Stimulated activated naive CD8-positive, alpha-beta T cell treated with anti-CD3 and anti-CD28 coated beads, Interleukin-15, Interleukin-2, amounts not matched to agents 100 U/mL and 50 U/mL, for 24 hours (primary cell): ENCODE measurements at places on chromosomes 11 and 22.
A peak's percentile ranks its signal among the peaks of the same experiment; 100 is the strongest.

GRCh38 chr22:50245214-50246072 lies 620 bp upstream of the TUBGCP6 start:
- DNase-seq: no peak

DNA sequence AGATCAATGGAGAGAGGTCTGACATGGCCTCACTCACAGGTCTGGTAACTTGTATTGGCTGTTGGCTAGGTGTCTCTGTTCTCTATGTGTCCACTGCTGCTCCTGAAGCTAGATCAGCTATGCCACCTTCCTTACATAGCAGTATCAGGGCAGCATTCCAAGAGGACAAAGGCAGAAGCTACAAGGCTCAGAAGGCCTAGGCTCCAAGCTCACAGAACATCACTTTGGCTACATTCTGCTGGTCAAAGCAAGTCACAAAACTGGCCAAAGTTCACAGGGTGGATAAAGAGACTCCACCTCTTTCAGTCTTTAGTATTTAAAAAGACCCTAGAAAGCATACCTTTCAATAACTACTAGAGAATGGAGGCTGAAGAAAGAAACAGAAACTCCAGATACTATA lies 4.1 kb downstream of the SLC5A12 start:
- no peak for DNase-seq

DNA sequence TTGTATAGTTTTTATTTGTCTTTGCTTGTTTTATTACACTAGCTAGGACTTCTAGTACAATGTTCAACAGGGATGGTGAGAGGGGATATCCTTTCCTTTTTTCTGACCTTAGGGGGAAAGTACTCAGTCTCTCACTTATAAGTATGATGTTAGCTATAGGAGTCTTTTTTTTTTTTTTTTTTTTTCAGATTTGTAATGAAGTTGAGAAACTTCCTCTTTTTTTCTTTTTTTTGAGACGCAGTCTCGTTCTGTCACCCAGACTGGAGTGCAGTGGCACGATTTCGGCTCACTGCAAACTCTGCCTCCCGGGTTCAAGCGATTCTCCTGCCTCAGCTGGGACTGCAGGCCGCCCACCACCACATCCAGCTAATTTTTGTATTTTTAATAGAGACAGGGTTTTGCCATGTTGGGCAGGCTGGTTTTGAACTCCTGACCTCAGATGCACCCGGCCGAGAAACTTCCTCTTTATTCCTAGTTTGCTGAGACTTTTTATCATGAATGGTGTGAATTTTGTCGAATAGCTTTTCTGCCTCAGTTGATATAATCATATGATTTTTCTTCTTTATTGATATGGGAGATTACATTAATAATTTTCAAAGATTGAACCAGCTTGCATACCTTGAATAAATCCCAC lies 10.9 kb downstream of the TRIM22 start:
- DNase-seq: no peak

DNA sequence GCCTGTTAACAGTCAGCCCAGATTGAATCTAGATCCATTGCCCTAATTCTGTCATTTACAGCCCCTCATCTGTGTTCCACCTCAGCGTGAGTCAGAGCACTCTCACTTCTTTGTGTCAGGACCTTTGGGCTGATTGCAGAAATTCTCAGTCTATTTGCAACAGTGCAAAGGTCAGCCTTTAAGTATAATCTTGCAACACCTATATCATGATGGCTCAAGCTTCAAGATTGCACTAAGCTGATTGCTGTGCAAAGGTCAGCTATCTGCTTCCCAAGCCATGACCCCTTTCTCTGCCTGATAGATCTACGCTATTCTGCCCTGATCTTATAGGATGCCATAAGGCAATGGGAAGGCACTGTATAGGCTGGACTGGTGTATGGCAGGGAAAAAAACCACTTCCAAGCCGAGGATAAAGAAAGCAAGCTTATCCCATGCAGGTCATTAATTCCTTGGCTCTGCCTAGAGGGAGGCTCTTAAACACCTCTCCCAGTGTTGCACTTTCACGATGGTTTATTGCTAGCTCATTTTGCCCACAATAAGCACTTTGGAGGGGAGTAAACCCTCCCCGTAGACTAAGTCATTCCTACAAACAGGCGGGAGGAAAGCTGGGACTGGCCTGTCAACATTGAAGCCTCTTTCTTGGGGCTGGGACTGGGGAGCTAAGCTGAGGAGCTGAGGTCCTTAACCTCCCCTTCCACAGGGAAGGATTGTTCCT lies 100.6 kb downstream of the RRAS2 start:
- no peak for DNase-seq

- no peak for DNase-seq
These were observed 22.9 kb downstream of the USH1C start for GRCh38 chr11:17521106-17521900.

GRCh38 chr11:66676282-66676919 lies 1.3 kb downstream of the RBM4B start:
- no peak for DNase-seq

GRCh38 chr22:31944700-31945442 lies 536 bp downstream of the YWHAH start:
- DNase-seq: peak; percentile 48

DNA sequence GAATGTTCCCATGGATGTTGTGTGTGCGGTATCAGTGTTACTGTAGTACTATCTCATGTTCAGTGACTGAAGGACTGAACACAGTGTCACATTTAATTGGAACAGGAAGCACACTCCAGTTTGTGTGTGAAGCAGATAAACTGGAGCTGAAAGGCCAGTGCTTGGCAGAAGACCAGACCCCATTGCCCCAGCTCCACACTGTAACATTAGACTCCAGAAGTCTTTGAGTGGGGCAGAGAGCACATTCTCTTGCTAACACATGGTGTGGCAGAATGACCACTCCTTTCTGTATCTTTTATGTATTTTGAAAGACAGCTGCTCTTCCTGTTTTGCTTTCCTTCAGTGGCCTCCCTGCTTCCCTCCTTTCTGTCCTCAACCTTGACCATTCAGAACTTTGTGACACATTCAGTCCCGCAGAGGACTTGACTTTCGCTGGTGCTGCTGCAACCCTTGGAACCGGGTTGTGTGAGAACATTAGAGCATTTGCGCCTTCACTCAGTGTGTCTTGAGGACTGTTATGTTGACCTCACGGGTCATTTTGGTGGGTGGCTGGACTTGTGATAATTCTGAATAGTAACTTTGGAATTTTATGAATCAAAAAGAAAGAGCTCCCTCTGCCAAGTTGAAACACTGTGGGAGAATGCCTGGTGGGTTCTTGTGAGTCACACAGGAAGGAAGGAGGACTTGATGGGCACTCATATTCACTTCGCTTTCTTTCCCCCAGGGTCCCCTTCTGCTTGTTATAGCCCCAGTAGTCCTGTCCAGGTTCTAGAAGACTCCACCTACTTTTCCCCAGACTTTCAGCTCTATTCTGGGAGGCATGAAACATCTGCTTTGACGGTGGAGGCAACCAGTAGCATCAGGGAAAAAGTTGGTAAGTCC lies 26.4 kb downstream of the AMOTL1 start:
- DNase-seq: no peak

DNA sequence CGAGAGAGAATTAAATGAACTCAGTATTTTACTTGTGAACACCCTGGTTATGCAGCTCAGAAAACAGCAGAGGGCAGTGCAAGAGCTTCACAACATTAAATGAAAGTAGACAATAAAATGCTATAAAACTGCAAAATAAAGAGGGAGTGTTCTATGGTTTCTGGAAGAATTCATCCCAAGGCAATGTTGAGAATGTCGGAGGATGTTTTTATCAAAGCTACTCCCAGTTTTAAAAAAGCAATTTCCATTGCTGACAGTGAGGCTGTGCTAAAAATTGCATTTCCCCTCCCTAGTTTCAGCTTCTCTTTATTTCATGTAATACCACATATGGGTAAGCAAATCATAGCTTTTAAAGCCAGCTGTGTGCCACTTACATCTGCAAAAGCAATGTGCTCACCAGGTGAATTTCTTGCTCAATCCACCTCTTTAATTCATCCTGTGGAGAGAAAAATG lies 296.8 kb downstream of the RAB38 start:
- DNase-seq: no peak

- DNase-seq: no peak
These were observed 63.8 kb downstream of the MPPED1 start for GRCh38 chr22:43475549-43476076.

DNA sequence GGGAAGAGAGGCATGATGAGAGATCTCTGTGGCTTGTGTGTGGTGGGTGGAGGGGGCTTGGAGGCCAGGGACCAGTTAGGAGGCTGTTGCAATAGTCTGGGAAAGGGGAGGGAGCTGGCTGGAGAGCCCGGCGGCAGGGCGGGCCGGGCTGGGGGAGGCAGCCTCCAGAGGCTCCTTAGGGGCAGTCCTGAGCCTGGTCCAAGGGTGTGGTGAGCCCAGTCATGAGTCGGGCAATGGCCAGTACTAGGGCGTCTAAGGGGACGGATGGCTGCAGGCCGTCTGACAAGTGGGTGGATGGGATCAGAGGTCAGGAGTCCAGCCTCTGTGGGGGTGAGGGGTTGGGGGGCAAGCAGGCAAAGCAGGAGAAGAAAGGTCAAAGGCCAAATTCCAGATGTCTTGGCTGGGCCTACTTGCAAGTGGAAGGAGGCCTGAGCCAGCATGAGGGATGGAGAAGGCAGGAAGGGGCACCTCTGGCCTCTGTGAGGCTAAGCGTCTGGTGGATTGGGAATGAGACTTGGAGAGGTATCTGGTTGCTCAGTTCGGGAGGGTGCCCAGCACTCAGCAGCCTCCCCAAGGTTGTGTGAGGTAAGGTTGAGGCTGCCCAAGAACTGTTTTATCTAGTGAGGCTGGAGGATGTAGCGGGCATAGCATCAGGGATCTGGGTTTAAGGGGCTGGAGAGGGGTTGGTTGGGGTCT lies 6.0 kb upstream of the CD248 start:
- DNase-seq: no peak

GRCh38 chr11:10400856-10401255 lies 54.2 kb upstream of the AMPD3 start:
- no peak for DNase-seq

GRCh38 chr11:30481330-30481729 lies 104.8 kb downstream of the MPPED2 start:
- DNase-seq: no peak

GRCh38 chr22:45731798-45732495 lies 60.3 kb downstream of the ATXN10 start:
- DNase-seq: no peak

DNA sequence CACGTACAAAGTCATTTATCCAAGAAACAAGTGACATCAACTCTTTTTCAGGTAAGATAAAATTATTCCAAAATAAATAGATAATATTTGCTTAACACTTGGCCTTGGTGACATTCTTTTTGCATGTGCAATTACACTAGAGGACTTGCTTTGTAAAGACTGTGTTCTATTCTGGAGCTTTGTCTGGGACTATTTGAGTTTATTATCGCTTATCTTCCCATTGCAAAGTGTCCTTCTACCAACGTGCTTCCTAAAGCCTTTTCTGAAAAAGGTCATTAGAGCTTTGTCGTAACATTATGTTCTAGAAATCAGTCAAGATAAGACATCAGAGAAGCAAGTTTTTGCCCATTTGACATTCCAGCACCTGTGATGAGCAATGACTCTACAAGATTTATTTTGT lies 78.3 kb upstream of the MYO18B start:
- no peak for DNase-seq

GRCh38 chr11:106717222-106717621 lies 301.1 kb downstream of the GUCY1A2 start:
- DNase-seq: no peak

GRCh38 chr11:33835143-33835878 lies 56.6 kb downstream of the LMO2 start:
- no peak for DNase-seq

- no peak for DNase-seq
These were observed 25.0 kb downstream of the MN1 start for GRCh38 chr22:27776650-27776958.

DNA sequence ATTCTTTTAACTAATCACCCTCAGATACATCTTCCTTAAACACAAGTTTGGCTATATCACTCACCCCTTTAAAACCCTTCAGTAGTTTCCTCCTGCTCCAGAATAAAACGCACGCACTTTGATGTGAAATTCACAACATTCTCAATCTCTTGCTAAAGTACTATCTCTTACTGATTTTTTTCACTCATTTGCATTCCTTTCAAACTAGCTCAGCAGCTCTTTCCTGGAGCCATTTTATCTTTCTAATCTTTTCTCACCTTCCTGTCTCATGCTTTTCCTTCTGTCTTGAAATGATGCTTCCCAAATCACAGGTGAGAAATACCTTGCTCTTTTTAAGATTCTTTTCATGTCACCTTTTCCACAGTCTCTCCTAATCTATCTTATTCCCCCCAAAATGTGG lies 1074.4 kb downstream of the DLG2 start:
- DNase-seq: no peak

DNA sequence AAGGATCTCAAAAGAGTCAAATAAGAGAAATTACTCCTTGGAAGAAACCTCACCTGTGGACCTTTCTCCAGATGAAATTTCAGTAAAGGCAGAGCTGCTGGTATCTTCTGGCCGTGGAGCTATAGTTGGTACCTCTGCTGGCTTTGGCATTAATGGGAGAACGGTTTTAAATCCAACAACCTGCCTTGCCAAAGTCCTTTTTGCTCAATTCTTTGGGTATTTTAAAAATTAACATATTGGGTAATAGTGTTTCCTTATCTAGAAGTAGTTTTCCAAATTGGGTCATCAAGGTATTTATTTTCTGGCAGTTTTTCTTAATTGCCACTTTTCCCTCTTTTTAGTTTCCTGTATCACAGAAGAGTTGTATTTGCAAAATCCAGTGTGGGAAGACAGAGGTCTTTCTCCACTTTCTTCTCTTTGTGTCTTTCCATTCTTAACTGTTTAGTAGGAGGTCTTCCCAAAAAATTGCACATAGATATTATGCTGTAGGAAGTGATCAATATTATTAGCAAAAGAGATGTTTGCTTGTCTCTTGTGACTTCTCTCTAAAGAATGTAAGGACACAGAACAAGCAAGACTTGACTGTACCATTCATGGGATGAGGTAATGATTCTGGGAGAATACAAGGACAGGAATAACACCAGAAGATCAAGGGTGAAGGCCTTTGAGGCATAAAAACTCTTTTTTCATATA lies at the start of gene SAA4:
Gene SAA4 (minus strand): TSS at position 139 of the 693 bp plus-strand sequence. CDS start 876 bp downstream, outside the sequence.
- DNase-seq: no peak

- no peak for DNase-seq
These were observed 30.1 kb downstream of the ST14 start for GRCh38 chr11:130189492-130190210.

GRCh38 chr11:104655066-104655465 lies 243.2 kb downstream of the CASP12 start:
- no peak for DNase-seq

- DNase-seq: no peak
These were observed 4.4 kb downstream of the SCARF2 start for GRCh38 chr22:20433191-20433590.
